HCT116 (cell line): ENCODE measurements at places on chromosomes 6 and 20. TPM values are rescaled to one million over a fixed set of nuclear protein-coding genes. Genes with fewer than 3 reads are reported as not detected.
A peak's percentile ranks its signal among the peaks of the same experiment; 100 is the strongest.

DNA sequence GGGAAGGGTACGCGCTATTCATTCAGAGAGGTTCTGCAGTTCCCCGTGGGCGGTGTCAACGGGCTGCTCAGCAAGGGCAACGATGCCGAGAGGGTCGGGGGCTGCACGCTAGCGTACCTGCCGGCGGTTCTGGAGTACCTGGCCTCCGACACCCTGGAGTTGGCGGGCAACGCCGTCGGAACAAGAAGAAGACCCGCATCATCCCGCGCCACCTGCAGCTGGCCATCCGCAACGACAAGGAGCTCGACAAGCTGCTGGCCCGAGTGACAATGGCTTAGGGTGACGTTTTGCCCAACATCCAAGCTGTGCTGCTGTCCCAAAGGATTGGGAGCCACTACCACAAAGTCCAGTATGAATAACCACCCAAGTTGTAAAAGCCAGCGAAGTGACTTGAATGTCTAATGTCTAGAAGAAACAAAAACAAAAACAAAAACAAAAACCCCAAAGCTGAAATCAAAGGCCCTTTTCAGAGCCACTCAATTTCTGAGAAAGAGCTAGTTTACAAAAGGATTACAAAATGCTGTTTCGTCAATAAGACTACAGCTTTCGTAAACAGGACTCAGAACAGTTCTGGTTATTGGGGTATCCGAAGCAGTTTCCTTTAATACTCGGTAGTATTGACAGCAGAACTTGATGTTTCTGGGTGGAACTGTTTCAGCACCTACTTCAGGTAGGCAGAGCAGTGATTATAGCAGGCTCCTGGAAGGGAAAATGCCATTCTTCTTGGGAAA is 21.9 kb upstream of the SLC17A4 start:
- no peaks in the 10 kb centered on the region for H3K27me3 ChIP-seq
- DNase-seq, result no peak
- no peaks in the 10 kb centered on the region for H3K4me1 ChIP-seq
- no peak overlapping the region for H3K27ac ChIP-seq
- H3K4me3 ChIP-seq, result no peak overlapping the region
- H3K36me3 ChIP-seq, result no peaks in the 10 kb centered on the region

- no peak for DNase-seq
- no peak overlapping the region for H3K4me3 ChIP-seq
- H3K27ac ChIP-seq, result no peak overlapping the region
- peaks cover 9% of the 10 kb centered on the region for H3K4me1 ChIP-seq
- no peaks in the 10 kb centered on the region for H3K36me3 ChIP-seq
Measured at GRCh38 chr6:41728073-41728936, 7.1 kb downstream of the TFEB start.

GRCh38 chr6:50945789-50946188 is 127.1 kb downstream of the TFAP2B start:
- H3K27me3 ChIP-seq, result no peaks in the 10 kb centered on the region
- no peak for DNase-seq
- no peak overlapping the region for H3K27ac ChIP-seq

- H3K27ac ChIP-seq, result peak overlapping the region; percentile 76
- peak overlapping the region; percentile 77 for H3K4me3 ChIP-seq
- DNase-seq, result peak; percentile 33
Measured at GRCh38 chr6:19838442-19839236, 1.5 kb downstream of the ID4 start.

DNA sequence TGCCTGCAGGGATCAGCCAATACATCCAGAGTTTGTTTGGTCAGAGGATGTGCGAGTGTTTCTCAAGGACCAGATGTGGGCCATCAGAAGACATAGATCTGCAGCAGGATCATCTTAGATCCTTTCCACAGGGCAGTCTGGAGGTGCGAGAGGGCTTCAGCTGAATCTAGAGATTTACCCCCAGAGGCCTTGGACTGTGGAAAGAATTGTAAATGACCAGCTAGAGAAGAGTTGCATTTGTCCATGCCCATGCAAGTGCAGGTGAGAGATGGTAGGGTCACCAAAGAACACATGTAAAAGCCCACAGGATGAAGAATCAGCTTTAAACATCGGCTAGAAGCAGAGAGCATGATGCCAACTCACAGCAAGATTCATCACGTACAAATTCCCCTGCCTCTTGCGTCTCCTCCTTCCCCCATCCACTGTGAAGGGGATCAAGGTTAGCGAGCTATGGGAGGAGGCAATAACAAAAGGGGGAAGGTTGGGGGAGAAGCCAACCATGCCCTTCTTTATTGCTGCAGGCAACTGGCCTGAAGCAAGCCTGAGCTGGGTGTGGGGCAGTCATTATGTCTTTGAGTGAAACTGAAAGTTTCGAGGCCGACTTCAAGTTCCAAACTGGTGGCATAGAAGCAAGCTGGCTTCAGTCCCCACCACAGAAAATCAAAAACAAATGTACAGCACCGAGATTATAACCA is 83.5 kb downstream of the SCML4 start:
- no peak for DNase-seq
- H3K36me3 ChIP-seq, result no peaks in the 10 kb centered on the region
- no peak overlapping the region for H3K27ac ChIP-seq
- peaks cover 15% of the 10 kb centered on the region; the same call in 1 of the 2 replicates for H3K27me3 ChIP-seq

GRCh38 chr6:116352515-116353471 is 18.0 kb upstream of the DSE start:
- H3K4me3 ChIP-seq, result no peak overlapping the region
- H3K4me1 ChIP-seq, result no peaks in the 10 kb centered on the region
- H3K36me3 ChIP-seq, result no peaks in the 10 kb centered on the region
- H3K27ac ChIP-seq, result no peak overlapping the region

- H3K4me1 ChIP-seq, result no peaks in the 10 kb centered on the region
- no peaks in the 10 kb centered on the region for H3K27me3 ChIP-seq
- no peak overlapping the region for H3K27ac ChIP-seq
- no peaks in the 10 kb centered on the region for H3K36me3 ChIP-seq
- no peak for DNase-seq
- H3K4me3 ChIP-seq, result no peak overlapping the region
Measured at GRCh38 chr6:137473598-137473997, 20.6 kb downstream of the OLIG3 start.

DLGAP4 gene
- 40.3 TPM for total RNA-seq

ZFP57 gene
- not detected for total RNA-seq
